ENCODE measurements at places on chromosomes 11 and 22.

DNA sequence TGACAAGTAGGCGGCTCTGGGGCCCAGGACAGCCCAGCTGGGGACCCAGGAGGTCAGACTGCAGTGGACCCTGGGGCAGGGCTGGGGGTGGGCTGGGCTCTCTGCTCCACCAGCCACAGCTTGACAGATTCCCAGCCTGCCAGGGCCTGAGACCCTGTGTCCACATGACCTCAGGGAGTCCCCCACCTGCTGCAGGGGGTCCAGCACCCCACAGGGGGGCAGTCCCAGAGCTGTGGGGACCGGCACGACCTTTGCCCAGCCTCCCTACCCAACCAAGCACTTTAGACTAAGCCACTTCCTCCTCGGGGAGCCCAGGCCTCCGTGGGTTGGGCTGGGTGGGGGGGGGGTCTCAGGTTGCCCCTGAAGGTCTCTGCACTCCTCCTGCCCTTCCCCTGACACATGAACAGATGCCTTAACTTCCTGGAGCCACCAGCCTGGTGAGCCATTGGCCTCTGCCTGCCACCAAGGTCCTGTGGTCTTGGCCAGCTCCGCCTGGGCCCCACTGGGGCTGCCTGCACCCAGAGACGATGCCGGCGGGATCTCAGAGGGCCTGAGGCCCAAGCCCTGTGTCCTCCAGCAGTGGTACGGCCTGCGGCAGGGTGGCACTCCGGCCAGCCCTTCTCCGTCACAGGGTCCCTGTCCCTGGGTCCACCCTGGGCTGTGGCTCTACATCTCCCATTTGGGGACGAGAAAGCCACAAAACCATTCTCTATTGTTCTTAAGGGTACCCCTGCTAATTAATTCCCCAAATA, 3.4 kb downstream of the CCDC188 start:
- DNase-seq = no peak

- DNase-seq = no peak
Measured at GRCh38 chr11:120877746-120878365, 146.0 kb upstream of the TBCEL start.

DNA sequence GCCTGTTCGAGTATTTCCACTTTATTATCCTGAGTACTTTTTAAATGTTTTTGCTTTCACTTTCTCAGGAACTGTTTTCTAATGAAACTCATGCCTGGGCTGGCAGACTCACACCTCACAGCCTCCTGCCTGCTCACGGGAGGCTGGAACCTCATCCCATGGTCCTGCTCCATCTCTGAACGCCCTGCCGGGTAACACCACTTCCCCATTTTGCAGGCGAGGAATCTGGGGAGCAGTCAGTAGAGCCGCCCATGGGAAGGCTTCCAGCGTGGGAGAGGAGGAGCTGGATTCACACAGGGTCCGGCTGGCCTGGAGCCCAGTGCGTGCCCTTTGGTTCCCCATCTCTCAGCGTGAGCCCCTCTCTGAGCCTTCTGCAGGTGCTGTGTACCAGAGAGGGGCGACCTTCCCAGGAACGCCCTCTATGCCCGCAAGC, 53.6 kb downstream of the SCUBE1 start:
- DNase-seq = no peak

DNA sequence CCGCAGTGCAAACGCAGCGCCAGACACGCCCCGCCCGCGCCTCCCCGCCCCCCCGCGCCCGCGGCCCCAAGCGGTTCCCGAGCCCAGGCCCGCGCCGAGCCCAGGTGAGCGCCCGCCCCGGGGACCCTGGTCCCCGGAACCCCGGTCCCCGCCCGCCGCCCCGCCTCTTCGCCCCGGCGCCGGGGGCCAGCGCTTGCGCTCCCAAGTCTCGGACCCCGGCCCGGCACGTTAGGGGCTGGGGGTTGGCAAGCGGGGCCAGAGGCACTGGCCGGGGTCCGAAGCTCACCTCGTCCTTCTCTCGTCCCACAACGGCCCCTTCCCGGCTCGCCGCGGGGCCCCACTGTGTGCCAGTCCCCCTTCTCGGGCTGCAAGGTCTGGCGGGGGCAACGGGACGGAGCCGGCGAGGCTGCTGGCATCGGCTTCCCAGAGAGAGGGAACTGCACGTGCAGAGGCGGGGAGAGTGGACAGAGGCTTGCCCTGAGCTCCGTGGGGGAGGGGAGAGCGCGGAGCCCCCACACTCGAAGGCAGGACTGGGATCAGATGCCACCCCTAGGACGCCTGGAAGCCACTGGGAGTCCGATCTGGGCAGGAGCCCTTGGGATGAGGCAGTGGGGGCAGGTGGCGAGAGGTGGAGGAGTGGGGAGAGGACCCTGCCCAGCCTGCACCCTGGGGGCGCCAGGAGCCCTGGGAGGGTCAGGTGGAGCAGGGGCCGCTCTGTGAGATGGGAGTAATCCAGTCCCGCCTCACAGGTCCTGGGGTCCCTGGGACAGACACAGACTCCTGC, 1.8 kb upstream of the AIFM3 start:
- DNase-seq = no peak

- no peak for DNase-seq
Measured at GRCh38 chr11:128845334-128845780, 21.7 kb downstream of the KCNJ1 start.

DNA sequence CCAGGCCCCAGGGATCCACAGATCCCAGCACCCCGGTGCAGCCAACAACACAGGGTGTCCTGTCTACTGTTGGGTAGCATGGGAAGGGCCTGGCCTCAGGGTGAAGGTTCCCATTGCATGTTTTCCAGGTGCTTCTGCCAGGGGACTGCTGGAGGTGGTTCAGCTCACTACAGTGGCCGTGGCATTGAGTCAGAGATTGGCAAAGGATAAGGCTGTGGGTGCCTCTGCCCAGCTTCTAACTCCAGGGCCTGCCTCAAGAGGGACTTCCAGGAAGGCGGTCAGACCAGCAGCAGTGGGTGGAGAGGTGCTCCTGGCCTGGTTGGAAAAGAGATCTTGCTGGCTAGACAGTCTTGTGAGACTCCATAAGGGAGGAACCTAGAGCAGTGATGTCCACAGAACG, 20.9 kb downstream of the CSNK1E start:
- no peak for DNase-seq

- DNase-seq = no peak
Measured at GRCh38 chr11:46003572-46003971, 81.1 kb downstream of the LARGE2 start.
